ENCODE measurements at places on chromosomes 16 and 17. TPM values are rescaled to one million over a fixed set of nuclear protein-coding genes. Genes with fewer than 3 reads are reported as not detected.

KCNJ12 gene
- total RNA-seq = 14.6 TPM

C16orf46 gene
- total RNA-seq = not detected

FOXJ1 gene
- under 0.01 TPM for total RNA-seq

MT4 gene
- total RNA-seq = not detected

CHAD gene
- total RNA-seq = 1.6 TPM

MC1R gene
- total RNA-seq = 0.52 TPM

FMNL1 gene
- 3.1 TPM for total RNA-seq

SLC5A10 gene
- not detected for total RNA-seq

NEUROD2 gene
- not detected for total RNA-seq

MAP2K4 gene
- total RNA-seq = 40.7 TPM

INCA1 gene
- total RNA-seq = not detected

GJC1 gene
- 24.5 TPM for total RNA-seq

SLC16A6 gene
- 1.0 TPM for total RNA-seq

GNG13 gene
- not detected for total RNA-seq

SOCS3 gene
- 15.7 TPM for total RNA-seq

TEX19 gene
- total RNA-seq = 0.52 TPM

HAP1 gene
- total RNA-seq = not detected

CUEDC1 gene
- total RNA-seq = 10.4 TPM

HS3ST4 gene
- total RNA-seq = not detected

USP36 gene
- total RNA-seq = 25.6 TPM

FOXN1 gene
- not detected for total RNA-seq

TP53TG3E gene
- total RNA-seq = not detected

TERF2IP gene
- total RNA-seq = 51.7 TPM

Measured in skeletal muscle tissue (tissue), 5 donors.